ENCODE measurements at places on chromosomes 5 and 9.

DNA sequence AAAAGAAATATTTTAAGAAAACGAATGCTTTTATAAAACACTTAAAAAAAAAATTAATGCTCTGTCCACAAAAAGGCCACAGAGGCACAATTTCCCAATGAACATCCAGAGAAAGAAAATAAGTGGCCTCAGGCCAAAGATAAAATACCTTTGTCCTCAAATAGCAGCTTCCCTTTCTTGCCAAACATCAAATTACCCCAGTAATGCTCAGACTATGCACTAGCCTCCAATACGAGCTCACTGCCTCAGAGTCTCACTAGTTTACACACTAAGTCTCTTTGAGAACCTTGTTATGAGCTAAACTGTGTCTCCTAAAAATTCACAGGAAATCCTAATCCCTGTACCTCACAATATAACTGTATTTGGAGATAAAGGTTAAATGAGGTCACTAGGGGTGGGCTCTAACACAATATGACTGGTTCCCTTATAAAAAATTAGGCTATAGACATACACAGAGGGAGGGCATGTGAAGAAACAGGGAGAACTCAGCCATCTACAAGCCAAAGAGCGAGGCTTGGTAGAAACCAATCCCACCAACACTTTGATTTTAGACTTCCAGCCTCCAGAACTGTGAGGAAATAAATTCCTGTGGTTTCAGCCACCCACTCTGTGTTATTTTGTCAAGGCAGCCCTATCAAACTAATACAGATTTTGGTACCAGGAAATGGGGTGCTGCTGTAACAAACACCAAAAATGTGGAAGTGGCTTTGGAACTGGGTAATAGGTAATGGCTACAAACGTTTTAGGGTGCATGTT lies 4.4 kb downstream of the MPDZ start:
- DNase-seq = no peak

GRCh38 chr5:153513156-153513555 lies 22.7 kb downstream of the GRIA1 start:
- DNase-seq = no peak

DNA sequence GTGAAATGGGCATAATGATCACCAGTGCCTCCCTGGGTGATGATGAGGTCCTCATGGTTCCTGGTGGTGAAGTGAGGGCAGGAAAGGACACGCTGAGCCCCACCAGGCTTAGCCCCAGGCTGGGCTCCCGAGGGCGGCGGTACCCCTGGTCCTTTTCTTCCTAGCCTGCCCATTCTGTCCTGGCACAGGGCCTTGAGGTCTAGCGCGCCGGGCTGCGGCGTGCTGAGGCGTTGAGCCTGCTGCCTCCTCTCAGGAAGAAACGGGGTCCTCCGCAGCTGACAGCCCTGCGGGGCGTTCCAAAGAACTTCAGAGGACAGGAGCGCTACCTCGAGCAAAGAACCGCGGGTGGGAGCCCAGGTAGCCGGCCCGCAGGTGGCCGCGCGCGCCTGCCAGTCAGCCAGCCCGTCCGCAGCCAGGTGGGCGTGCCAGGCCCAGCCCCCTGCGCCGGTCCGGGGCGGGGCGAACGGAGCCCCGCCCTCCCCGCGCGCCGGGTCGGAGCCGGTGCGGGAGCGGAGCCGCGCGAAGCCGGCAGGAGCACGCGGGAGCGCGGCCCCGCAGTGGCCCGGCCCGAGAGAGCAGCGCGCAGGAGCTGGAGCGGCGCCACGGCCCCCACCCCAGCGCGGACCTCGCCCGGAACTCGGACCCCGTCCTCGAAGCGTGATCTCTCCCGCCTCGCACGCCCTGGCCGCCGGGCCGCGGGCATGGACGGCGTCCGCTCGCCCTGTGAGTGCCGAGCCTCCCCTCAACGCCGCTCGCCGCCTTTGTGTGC lies at the start of gene WNK2:
Gene WNK2 (plus strand): TSS at position 477 of the 769 bp plus-strand sequence. CDS start 791 bp downstream, outside the sequence.
- no peak for DNase-seq

- DNase-seq = no peak
These were observed 9.3 kb downstream of the SLC25A48 start for GRCh38 chr5:135843571-135844337.

GRCh38 chr9:133146746-133147411 lies 16.8 kb downstream of the GBGT1 start:
- no peak for DNase-seq

GRCh38 chr9:129633207-129633606 lies 7.2 kb downstream of the NTMT1 start:
- no peak for DNase-seq

DNA sequence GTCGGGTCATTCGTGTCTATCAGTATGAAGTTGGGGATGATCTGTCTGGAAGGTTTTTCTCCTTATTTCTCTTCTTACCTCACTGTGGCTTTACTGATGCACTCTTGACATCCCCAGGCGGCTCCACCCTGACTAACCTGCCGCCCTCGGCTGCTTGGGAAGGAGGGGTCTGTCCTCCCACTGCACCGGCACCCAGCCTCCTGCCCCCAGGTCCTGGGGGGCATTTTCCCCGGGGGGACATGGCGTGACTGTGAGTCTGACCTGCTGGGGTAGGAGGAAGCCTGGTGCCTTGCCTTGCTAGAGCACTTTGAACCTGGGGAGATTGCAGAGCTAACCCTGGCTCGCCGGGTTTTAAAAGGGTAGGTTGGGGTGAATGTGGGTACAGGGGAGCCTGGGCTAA lies 27.5 kb downstream of the DYNC2I2 start:
- DNase-seq = no peak

- DNase-seq = no peak
These were observed 55.7 kb upstream of the EQTN start for GRCh38 chr9:27352457-27353165.

GRCh38 chr9:98045234-98046179 lies 11.0 kb upstream of the NANS start:
- no peak for DNase-seq

DNA sequence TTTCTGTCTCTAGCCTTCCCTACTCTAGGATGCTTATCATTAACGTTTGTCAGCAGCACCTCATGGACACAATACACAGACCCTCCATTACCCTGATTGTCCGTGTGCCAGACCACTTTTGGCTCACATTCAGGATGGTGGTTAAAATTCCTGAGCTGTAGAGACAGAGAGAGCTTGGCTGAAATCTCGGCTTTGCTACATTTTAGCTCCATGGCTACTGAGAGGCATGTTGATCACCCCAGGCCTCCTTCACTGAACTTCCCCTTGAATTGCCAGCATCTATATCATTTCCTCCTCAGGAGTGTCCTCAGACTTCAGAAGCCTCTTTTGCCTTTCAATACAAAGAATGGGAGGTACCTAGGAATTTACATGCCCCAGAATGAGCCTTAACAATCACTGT lies 104.7 kb upstream of the ISL1 start:
- DNase-seq = peak; percentile 83

GRCh38 chr5:139549162-139549894 lies 11.8 kb upstream of the UBE2D2 start:
- DNase-seq = no peak

DNA sequence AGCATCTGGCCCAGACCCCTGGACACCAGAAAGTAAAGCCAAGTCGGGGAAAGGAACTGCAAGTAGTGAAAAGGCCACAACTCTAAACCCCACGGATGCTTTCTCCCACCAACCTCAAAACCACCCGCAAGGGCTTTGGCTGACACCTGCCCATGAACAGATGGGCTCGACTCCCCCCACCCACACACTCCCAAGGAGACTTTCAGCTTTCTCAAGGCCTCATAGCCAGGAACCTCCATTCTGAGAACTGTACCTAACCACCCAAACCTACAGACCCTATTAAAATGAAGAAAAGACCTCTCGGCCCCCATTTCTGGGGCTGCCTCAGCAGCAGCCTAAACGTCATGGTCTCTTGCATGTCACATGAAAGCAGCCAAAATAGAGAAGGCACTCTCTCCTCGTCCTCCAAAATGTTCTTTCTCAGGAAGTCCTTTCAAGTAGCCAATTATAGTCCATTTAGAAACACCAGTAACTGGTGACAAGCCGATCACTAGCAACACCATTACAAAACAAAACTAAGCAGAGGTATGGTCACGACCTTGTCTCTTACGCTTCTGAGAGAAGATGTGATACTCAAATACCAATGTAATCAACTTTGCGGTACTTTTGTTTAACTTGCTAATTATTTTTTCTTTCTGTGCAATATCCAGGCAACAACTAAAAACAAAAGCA lies 2.9 kb downstream of the B4GALT1 start:
- DNase-seq = no peak

- DNase-seq = no peak
These were observed 8.3 kb downstream of the NANS start for GRCh38 chr9:98064623-98065392.

- no peak for DNase-seq
These were observed 231.2 kb downstream of the CHSY3 start for GRCh38 chr5:130135506-130135905.

DNA sequence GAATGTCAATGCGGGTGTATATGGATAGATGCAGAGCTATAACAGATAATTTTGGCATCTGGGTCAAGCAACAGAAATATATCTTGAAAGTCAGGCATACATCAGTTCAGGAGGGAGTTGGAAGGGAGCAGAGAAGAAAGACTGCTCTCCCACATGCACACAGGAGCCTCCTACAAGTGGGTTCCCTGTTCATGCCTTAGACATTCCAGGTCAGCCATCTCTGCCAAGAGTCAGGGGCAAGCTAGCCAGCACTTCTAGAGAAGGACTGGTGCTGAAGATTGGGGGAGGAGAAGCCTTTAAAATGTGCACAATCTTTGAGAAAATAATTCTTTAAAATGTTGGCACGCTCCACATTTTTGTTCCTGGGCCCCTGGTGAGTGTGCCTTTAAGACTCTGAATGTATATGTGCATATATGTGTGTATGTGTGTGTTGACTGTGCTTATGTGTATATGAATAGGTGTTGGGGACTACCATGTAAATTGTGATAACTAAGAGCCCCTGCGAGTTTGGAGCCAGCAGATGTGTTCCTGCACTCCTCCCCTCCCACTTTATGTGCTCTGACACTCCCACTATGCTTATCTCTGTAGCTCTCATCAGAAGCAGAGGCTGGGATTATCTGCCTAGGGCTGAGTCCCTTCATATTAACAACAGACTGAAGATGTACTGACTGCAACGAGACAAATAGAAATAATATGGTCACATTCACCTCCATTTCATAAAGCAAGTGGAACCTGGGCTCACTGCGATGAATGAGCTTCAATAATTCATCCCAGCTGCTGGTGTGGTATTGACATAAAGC lies 21.5 kb upstream of the DELE1 start:
- DNase-seq = no peak

- no peak for DNase-seq
These were observed 103.2 kb downstream of the GPBP1 start for GRCh38 chr5:57277085-57277484.

- no peak for DNase-seq
These were observed 15.1 kb downstream of the PRKACG start for GRCh38 chr9:68998812-68999211.

DNA sequence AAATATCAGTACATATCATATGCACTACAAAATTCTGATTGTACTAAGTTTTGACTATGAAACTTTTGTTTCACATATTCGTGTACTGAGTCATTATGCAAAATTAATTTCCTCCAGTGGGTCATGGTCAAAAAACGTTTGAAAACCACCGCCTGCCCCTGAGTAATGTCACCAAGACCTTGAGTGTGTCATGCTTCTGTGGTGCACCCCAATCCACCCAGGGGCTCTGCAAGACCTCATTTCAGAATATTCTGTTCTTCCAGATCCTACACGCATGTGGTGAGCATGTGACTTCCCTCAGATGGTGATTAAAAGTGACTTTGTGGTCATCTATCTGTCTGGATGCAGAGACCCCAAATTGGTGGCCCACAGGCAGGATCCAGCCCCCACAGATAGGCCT lies 31.0 kb downstream of the ABLIM3 start:
- no peak for DNase-seq

DNA sequence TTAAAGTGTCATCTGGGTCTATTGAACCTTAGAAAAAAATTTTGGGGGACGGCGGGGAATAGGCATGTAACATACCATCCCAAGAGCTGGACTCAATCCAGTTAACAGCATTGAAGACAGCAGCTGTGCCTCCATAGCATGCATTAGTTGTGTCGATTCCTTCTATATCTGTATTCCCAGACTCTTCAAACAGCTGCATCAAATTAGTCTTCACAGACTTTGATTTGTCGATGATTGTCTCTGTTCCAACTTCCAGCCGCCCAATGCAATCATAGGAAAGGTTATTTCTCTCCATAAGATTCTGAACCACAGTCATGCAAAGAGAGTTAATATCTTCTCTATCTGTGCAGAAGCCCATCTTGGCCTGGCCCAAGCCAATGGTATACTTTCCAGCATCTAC lies 14.8 kb downstream of the HMGCS1 start:
- no peak for DNase-seq

DNA sequence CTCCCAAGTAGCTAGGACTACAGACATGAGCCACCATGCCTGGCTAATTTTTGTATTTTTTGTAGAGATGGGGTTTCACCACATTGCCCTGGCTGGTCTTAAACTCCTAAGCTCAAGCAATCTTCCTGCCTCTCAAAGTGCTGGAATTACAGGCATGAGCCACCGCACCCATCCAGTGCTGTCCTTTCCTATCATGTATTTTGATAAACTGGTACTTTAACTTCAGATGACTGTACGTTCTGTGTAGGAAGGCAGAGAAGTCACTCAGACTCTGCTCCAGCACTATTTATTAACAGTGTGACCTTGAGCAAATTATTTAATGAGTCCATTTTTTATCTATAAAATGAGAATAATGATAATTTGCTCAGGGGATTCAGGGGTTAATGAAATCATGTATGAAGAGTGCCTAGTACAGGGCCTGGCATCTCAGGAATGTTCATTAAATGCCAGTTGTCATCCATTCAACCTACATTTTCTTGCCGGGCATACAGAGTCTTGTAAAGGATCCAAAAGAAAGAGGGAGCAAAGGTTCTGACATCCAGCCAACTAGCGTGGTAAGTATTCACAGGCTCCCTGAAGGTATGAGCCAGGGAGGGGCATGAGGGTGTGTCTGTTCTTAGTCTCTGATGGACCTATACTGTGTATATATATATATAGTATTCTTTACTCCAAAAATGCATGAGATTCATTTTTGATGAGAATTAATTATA lies 201.9 kb downstream of the PBX3 start:
- no peak for DNase-seq

DNA sequence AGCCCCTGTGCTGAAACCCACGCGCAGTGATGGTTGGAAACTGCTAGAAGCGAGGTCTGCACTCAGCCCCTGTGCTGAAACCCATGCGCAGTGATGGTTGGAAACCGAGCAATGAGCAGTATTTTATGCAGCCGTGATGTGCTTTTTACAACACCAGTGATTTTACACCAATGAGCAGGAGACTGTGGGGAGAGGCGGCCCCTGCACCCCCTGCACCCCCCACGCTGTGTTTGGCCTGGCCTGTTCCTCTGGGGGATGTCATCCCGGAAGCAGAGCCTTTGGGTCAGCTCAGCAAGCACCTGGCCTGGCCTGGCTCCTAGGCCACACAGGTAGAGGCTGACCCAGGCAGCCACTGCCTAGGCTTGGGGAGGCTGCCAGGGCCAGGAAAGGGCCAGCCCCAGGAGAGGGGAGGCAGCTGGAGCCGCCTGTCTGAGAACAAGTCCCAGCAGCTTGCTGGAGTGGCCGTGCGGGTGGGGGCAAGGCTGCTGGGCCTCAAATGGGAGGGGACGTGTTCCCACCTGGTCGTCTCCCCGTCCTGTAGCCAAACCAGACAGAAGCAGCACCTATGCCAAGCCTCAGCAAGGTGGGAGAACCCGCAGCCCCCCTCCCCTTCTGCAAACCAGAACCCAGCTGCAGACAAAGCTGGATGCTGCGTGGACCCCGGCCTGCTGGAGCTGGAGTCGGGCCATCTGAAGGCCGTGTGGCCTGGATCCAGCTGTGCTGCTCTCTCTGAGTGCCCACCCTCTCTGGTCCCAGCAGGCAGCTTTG lies 46.8 kb downstream of the DBH start:
- no peak for DNase-seq

- DNase-seq = no peak
These were observed 71.2 kb downstream of the UNC13B start for GRCh38 chr9:35232867-35233544.

Measured in DMS79 (cell line).